Fibroblast of the aortic adventitia (primary cell): ENCODE measurements at places on chromosomes 5 and 9. TPM values are rescaled to one million over a fixed set of nuclear protein-coding genes. Genes with fewer than 3 reads are reported as not detected.

DNA sequence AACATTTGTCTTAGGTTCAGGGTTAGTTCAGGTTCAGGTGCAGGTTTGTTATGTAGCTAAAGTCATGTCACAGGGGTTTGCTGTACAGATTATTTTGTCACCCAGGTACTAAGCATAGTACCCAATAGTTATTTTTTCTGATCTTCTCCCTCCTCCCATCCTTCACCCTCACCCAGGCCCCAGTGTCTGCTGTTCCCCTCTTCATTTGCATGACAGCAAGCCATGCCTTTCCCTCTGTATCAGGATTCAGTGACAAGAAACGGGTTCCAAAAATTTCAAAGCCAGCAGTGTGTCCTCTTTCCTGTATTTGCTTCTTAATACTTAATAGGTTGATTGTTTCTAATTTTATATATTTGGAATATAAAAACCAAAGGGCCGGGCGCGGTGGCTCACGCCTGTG lies 330.8 kb upstream of the SGCD start:
- DNase-seq: no peak

DNA sequence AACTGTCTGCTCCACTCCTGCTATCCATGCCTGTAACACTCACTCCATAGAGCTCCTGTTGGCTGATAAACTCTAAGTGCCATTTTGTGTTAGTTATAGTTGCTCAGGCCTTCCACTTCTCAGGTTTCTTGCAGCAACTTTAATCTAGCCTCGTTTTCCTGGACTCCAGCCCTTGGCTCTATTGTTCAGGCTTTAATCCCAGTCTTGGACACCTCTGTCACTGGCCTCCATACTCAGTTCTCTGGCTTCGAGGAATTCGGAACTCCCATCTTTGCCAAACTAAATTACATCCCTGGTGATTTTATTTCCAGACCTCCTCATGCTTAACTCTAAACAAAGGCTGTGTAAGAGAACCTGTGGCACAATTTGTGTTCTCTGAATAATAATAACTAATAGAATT lies 39.8 kb downstream of the EMB start:
- DNase-seq: peak; percentile 91

DNA sequence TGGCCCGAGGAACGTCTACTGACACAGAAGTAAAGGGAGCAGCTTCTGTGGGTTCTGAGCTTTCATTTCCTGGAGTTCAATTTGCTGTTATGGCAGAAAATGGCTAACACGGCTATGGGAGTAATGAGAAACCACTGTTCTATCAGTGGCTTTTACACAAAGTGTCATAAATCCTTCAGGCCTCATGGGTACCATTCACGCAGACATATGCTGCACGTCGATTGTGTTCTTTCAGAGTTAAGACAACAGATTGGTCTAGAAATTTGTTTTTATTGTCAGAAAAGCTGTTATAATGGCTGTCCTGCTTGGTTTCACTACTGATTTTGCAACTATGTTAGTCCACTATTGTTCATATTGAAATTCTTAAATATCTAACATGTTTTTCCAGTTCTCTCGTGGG lies 135.4 kb downstream of the ALDH1A1 start:
- DNase-seq: no peak

FOXD4L5 gene
- total RNA-seq: under 0.01 TPM in 1 of 2 replicates, not detected in the other

DNA sequence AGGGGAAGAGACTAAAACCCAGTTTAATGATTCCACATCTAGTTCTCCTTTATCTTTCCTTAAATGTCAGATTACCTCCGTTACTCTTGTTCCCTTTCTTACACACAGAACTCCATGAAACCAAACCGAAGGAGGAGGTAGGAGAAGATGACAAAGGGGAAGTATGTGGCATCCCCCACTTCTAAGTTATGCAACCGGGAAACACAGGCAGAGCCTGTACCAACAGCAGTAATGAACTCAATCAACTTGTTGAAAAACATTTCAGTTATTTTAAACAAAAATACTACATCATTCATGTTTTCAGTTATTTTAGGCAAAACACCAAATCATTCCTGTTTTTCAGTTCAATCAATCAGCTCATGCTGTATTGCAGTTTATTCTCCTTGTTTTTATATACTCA lies 101.8 kb downstream of the PCSK1 start:
- DNase-seq: peak; percentile 38

SMIM33 gene
- total RNA-seq: not detected in 2 replicates

DNA sequence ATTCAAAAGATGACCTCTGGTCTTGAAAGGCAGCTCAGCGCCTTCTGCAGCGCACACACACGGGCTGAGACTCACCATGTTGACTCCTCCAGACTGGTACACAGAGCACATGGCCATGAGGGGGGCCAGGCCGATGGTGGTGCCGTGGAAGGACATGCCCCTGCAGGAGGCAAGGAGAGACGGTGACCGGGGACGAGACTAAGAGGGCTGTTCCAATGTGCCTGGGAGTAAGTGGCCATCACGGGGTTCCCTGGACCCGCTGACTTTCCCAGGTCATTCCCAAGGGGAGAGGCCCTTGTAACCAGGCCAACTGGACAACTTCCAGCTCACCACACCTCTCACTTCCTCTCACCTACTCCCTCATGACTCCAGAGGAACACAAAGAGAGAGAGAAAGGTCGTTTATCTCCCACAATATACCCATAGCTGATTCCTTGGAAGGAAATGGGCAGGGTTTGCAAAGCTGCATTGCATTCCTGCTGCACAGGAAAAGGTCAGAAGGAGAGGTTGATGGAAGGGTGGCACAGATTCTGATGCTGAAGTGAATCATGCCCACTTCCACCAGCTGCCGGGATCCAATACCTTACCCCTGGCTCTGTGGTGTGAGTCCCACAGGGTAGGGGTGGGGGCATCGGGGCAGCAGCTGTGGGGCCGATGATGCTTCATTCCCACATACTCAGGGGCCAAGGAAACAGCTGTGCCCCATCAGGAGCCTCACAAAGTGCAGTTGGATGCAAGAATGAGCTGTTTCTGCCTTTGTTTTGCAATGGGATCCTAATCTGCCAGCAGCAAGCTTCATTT lies 47.2 kb downstream of the NIPAL4 start:
- peak; percentile 58 for DNase-seq

GRCh38 chr5:112183103-112183711 lies 235.9 kb downstream of the EPB41L4A start:
- DNase-seq: peak; percentile 7

- DNase-seq: peak; percentile 38
Measured at GRCh38 chr9:134570151-134570621, 71.4 kb upstream of the COL5A1 start.

- no peak for DNase-seq
Measured at GRCh38 chr9:133892193-133892920, 99.8 kb downstream of the VAV2 start.

CEL gene
- total RNA-seq: 0.27 TPM in 1 of 2 replicates, not detected in the other
